ENCODE measurements at places on chromosomes 2 and 18. TPM values are rescaled to one million over a fixed set of nuclear protein-coding genes. Genes with fewer than 3 reads are reported as not detected.

Gene RAB6C
- 0.09 TPM for total RNA-seq

Gene KCNE4
- total RNA-seq = not detected

Gene OSBPL6
- 1.6 TPM for total RNA-seq

Gene PROM2
- 0.46 TPM for total RNA-seq

Gene SCN2A
- not detected for total RNA-seq

Gene NTSR2
- total RNA-seq = not detected

Gene EGR4
- 0.55 TPM for total RNA-seq

Gene LYG2
- total RNA-seq = not detected

Gene CRYGD
- total RNA-seq = not detected

Gene CHRNA1
- not detected for total RNA-seq

Gene MTCL1
- 1.0 TPM for total RNA-seq

Gene TCF23
- not detected for total RNA-seq

Gene OTX1
- total RNA-seq = not detected

Gene ABCG5
- total RNA-seq = not detected

Gene TMEM163
- total RNA-seq = not detected

Gene SLC4A3
- 0.13 TPM for total RNA-seq

Gene SERPINB13
- not detected for total RNA-seq

Gene DLX2
- 0.16 TPM for total RNA-seq

Gene ADCY3
- 90.9 TPM for total RNA-seq

Gene RELCH
- total RNA-seq = 19.6 TPM

Data from CD8-positive, alpha-beta memory T cell (primary cell).